ENCODE measurements at places on chromosomes 2 and 18. TPM values are rescaled to one million over a fixed set of nuclear protein-coding genes. Genes with fewer than 3 reads are reported as not detected.

Gene EHD3
- 10.7 TPM for total RNA-seq

- H3K36me3 ChIP-seq = no peaks in the 10 kb centered on the region
- peak; percentile 98 for DNase-seq
- no peak overlapping the region for H3K27ac ChIP-seq
These were observed 63.3 kb downstream of the RAB31 start for GRCh38 chr18:9771261-9771976.

Gene CROCC2
- not detected for total RNA-seq

GRCh38 chr18:41992066-41992465, 37.0 kb downstream of the PIK3C3 start:
- H3K4me1 ChIP-seq = no peaks in the 10 kb centered on the region
- no peak overlapping the region for H3K4me3 ChIP-seq
- no peak for DNase-seq
- H3K27ac ChIP-seq = no peak overlapping the region
